Cardiac fibroblast (primary cell): ENCODE measurements at places on chromosomes 5 and 9.
A peak's percentile ranks its signal among the peaks of the same experiment; 100 is the strongest.

- DNase-seq = no peak
These were observed 52.3 kb upstream of the APC start for GRCh38 chr5:112685386-112685785.

DNA sequence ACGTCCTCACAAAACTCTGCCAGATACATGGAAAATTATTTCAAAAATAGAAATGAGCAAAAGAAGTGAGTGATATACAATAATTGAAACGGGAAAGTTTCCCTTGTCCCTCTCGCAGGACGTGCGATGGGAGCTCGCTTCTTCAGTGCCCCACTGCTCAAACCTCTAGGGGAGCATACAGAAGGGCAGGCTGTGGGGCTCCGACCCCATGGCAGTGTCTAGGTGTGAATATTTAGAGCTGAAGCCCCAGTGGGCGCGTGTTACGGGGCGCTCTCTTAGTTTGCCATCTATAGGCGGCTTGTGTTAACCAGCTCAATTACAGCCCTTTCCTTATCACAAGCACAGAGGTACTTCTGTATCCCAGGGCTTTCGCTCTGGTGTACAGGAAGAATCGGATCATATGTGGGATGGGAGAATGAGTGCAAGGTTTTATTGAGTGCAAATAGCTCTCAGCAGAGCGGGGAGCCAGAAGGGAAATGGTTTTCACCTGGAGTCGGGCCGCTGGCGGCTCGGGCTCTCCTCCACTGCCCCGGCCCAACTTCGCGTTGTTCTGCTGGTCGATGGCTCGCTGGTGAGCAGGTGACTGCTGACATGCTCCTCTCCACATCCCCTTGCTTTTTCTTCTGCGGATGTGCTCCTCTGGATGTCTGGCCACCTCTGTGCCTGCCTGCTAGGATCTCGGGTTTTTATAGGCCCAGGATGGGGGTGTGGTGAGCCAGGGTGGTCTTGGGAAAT is 334.0 kb upstream of the PTPRD start:
- DNase-seq = no peak

- peak; percentile 45 for DNase-seq
These were observed 70.8 kb downstream of the NXNL2 start for GRCh38 chr9:88605512-88606362.

DNA sequence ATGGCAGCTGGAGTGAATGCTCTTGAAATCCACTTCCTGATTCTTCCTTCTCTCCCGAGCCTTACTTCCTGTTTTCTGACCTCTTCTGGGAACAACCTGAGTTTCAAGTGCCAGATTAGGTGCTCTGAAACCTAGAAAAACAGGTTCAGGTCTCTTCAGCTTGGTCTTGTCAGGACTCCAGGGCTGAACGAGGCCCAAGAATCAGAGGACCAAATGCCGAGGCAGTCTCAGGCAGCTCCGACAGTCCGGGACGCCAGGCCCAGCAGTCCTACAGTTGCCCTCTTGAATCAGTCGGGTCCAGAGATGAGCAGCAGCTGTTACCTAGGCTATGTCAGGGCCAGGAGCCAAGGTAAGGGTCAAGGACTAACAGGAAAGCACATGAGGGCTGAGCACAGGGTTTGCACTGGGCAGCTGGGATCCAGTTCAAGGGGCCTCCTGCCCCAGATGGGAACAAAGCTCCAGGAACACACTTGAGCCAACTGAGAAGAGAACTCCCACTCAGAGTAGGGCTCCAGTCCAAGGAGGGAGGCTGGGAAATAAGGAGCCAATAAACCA is 38.3 kb upstream of the ADRA1B start:
- no peak for DNase-seq

GRCh38 chr9:8860086-8860485 is 1060.5 kb upstream of the DMAC1 start:
- no peak for DNase-seq

- DNase-seq = no peak
These were observed 211.2 kb downstream of the RAB3C start for GRCh38 chr5:58793888-58794657.

DNA sequence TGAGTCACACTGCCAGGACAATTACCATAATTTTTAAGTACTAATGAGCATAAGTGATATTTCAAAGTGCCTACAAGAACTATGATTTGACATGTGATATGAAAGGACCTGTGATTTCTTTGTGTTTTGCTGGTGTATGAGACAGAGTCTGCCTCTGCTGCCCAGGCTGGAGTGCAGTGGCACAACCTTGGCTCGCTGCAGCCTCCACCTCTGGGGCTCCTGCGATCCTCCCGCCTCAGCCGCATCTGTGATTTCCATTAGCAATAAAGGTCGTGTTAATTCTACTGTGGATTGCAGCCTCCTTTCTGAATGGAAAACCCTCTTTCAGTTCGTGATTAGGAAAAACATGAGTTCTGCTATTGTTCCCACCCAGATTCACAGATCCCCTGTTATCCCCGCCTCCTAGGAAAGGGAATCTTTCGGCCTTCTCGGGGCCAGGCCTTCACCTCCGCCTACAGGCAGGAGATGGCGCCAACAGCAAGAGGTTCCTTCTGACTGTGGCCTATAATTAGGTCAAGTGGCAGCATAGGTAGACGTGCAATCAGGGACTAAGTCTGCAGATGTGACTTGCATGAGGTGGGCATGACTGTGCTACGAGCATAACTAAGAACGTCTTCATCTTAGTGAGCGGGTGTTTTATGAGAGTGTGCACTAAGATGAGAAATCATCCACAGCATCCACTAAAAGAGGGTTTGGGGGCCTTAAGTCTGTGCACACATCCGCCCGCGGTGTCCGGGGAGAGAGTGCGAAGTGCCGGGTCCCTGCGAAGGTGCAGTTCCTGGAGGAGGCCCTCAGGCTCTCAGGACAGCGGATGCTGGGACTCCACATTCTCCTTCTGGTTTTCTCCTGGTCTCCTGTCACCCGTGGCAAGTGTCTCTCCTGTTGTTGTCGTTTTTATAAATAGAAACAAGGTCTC is 23.1 kb downstream of the TRIM7 start:
- DNase-seq = peak; percentile 80

- DNase-seq = peak; percentile 49
These were observed 143.6 kb downstream of the MRPS30 start for GRCh38 chr5:44952376-44952775.

DNA sequence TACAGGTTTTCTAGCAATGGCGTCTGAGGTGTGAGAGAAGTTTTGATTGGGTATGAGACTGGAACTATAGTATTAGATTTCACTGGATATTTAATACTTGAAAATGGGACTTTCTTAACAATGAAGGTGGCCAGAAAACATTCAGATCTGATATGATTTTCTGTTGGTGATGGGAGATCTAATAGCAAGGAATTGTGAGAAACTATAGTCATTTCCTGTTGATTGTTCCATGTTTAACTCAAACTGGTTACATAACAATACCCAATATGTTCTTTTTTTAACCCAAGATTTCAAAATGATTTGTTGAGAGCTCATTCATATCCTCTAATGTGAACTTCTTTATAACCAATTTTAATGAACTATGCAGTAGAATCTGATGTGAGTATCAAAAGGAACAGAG is 793.2 kb upstream of the RGMB start:
- DNase-seq = peak; percentile 66

- peak; percentile 8 for DNase-seq
These were observed 94.1 kb downstream of the KCNIP1 start for GRCh38 chr5:170597872-170598271.

GRCh38 chr5:133340822-133341221 is 271.5 kb downstream of the FSTL4 start:
- no peak for DNase-seq

DNA sequence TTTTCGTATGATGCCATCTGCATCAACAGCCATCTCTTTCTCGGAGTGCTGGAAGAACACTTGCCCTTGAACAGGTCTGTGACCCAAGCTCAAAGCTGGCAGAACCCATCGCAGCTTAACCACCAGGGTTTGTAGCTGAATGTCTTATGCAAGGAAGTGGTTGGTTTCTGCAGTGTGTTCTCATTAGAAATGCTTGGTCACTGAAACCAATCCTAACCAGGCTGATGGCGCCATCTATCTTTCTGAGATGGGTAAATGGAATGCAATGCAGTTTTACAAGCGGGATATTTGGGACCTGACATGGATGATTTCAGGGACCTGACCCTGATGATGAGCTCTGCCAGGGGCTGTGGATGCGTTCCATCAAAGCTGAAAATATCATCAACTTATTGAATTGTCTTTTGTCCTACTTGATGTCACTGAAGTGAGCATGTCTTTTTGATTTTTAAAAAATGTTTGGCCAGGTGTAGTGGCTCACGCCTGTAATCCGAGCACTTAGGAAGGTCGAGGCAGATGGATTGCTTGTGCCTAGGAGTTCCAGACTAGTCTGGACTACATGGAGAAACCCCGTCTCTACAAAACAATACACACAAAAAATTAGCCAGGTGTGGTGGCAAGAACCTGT is 28.7 kb downstream of the DMRT3 start:
- peak; percentile 54 for DNase-seq

DNA sequence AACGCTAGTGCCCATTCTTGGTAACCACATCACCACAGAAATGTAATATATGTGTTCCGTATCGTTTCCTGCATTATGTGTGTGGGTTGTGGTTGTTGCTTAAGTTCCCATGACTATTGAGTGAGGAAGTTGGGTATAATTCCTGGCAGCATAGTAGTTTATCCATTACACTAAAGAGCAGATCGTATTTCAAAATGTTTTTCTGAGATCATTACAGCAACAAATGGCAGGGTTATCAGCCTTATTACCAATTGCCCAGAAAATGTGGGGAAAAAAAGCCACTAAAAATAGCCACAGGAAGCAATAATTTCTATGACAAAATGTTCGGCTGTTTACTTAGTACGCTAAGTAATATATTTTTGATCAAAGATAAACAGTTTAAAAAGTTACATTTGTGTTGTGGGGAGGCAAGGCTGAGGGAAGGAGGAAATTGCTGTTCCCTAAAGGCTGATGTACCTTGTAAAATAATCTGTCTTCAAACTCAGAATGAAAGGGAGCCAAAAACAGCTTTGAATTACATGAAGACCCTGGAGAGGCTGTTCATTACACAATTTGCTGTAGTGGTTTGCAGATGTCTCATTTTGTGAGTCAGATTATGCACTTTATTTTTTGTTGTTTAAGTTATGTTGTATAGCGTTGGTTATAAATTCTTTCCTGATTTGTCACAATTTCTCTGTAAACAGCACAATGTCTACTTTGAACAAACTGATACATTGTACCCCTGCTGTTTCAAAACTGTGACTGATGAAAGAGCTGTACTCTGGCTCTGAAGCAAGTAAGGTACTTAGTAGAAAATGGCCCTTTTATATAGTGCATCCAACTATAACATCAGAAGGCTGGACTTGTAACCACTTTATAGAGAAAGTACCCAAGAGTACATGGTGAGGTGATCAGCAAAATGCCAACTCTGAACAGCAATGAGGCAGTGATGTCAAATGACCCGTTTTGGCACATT is 1028.5 kb downstream of the NR2F1-AS1 start:
- peak; percentile 97 for DNase-seq

GRCh38 chr5:125583321-125584139 is 837.1 kb upstream of the ZNF608 start:
- DNase-seq = no peak
